ENCODE measurements at places on chromosomes 4 and X.

GRCh38 chrX:108000751-108001150, 18.6 kb upstream of the TEX13B start:
- no peak for DNase-seq

DNA sequence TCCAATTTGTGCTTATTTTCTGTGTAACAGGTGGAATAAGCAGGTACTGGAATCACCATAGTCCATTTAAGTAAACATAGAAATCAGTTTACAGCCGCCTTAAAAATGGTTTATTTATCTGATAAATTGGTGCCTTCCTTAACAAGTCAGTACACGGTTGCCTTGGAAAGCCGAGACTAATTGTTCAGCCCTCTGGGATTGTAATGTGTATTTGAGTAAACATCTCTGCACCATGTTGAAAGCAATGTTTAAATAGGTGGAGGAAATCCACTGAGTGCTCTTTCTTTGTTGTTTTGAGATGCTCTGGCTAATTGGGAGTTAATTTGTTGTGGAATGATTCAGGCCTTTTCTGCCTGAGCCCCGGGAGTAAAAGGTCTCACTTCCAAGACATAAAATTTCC, 45.7 kb upstream of the ADRA2C start:
- DNase-seq, result no peak

GRCh38 chr4:143411527-143412419, 75.1 kb downstream of the GAB1 start:
- no peak for DNase-seq

- peak; percentile 41 for DNase-seq
These were observed 1.2 kb downstream of the MSN start for GRCh38 chrX:65668377-65669310.

- no peak for DNase-seq
These were observed 293.5 kb downstream of the OPHN1 start for GRCh38 chrX:68139791-68140190.

- DNase-seq, result no peak
These were observed 54.0 kb upstream of the RNF128 start for GRCh38 chrX:106672527-106672926.

- no peak for DNase-seq
These were observed at the start of gene TCEAL9 for GRCh38 chrX:103356130-103356798. TSS of gene TCEAL9 (plus strand) at chrX:103356506. CDS start at chrX:103357685, 1,179 bp downstream.

DNA sequence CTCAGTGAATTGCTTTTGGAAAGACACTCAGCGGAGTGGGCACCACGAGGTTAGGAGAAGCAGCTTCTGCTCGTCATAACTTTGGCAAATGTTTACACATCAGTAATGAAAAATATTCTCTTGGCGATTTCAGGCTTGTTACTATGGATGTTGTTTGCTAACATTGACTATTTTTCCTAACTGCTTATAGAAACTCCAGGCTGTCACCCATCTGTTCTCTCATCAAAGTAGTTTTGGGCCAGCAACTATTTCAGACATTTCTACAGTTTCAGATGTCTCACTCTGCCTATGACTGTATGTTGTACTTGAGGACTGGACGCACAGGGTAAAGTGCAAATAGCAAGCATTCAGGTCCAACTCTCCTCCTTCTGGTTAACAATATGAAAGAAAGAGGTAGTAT, 346.7 kb downstream of the TRIML1 start:
- DNase-seq, result no peak
